NCI-H1417 treated with DMSO at 0.1 percent for 48 hours (cell line): ENCODE measurements at places on chromosomes 7 and 10.
A peak's percentile ranks its signal among the peaks of the same experiment; 100 is the strongest.

DNA sequence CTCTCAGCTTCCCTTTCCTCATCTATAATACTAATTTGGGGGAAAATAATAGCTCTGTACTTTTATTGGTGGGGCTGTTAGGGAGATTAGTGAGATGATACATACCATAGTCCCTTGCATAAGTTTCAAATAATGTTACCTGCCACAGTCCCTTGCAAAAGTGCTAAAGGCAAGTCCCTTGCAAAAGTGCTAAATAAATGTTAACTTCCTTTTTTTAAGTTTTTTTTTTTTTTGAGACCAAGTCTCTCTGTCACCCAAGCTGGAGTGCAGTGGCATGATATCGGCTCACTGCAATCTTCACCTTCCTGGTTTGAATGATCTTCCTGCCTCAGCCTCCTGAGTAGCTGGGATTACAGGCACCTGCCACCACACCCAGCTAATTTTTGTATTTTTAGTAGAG lies 43.4 kb upstream of the SRGN start:
- DNase-seq = no peak

- no peak for DNase-seq
Observed at GRCh38 chr10:7666253-7667023, at the start of gene ITIH5. ITIH5 (minus strand) TSS chr10:7666966; CDS start chr10:7666892, 74 bp downstream.

GRCh38 chr7:38675494-38676106 lies 44.4 kb upstream of the AMPH start:
- DNase-seq = no peak

- DNase-seq = no peak
Observed at GRCh38 chr7:75915416-75916156, 631 bp downstream of the POR start.

DNA sequence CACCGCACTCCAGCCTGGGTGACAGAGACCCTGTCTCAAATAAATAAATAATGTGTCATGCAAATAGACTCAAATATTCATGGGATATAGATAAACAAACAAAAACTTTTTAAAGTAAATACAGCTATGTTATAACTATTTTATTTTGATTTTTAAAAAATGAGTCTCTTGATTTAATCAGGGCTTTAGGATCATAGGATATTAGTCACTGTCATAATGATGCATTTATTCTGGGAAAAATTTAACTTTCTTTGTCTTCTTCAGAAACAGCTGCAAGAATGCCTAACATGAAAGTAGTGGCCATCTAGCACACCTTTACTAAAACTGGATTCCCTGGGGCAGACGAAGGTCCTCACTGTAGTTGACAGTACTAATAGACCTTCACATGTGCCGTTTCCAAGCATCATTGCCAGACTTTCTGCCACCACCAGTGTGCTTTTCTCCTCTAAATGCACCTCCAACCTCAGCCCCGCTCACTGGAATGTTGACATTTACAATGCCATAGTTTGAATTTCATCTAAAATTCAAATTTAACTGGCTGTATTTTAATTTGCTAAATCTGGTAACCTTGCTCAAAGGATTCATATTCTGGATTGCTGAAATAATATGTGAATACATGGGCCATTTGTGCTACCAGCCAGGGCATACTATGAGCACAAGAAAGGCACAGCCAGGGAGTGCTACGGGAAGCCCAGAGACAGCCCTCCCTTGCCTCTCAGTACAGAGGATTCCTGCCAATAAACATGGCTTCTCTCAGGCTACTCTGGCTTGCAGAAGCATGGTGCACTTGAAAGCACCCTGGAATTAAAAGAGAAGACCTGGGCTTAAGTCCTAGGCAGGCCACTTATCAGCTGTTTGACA lies 63.4 kb upstream of the ADO start:
- DNase-seq = no peak

DNA sequence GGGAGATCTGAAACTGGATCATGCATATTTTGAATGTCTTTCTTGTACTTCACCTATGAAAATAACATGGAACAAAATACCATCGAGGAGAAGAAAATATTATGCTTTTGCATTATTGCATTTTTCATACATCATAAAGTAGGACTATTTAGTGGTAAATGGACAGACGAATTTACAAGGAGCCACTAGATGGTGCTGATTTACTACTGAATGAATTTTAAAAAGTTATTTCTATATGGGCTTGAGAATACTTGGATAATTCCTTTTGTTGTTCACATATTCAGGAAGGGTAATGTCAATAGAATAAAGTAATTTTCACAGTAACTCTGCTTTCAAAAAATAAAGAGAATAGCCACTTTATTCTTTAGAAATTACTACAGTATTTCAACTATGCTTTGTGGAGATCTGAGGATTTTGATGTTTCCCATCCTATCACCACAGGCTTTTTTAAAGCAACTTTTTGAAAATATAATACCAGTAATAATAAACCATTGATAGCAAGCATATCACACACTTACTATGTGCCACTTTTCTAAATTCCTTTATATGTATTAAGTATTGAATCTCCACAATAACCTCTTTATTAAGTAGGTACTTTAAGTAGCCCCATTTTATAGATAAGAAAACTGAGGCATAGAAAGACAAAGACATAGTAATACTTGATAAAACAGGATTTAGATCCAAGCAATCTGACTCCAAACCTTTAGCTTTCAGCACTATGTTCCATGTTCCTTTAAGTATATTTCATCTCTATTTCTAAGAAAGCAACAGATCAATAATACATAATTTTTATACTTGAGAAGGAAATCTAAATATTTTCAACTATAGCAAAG lies 38.6 kb downstream of the NEBL start:
- no peak for DNase-seq

GRCh38 chr7:95279417-95279816 lies 44.9 kb downstream of the PON1 start:
- DNase-seq = no peak

DNA sequence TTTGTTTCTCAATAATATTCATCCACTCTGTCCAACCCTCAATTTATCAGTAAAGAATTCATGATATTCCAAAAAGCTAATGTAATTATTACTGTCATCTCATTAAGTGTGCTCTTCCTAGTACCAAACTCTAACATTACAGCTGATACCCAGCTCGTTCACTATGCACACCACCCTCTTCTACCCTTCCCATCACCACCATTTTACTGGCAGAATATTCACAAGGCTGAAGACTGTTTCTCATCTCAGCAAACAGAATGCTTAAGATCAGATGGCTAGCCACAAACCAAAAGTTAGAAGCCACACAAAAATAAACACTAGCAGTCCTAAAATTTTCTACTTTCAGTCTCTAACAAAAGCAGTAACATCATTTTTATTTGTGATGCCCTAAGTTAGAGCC lies 121.5 kb downstream of the SRPK2 start:
- DNase-seq = no peak

GRCh38 chr10:111811517-111811916 lies 372.0 kb downstream of the GPAM start:
- no peak for DNase-seq

DNA sequence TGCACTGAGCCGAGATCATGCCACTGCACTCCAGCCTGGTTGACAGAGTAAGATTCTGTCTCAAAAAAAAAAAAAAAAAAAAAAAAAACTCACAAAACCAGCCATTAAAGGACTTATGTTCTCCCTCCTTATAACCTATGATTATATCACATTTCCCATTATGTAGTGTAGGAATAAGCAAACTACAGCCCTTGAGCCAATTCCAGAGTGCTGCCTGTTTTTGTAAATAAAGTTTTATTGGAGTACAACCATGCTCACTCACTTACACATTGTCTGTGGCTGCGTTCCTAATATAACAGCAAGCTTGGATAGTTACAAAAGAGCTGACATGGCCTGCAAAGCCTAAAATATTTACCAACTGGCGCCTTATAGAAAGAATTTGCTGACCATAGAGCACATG lies 72.7 kb upstream of the ARID5B start:
- no peak for DNase-seq

GRCh38 chr10:46092524-46093081 lies 46.5 kb upstream of the MSMB start:
- no peak for DNase-seq

- DNase-seq = no peak
Observed at GRCh38 chr10:43946445-43946844, 297.8 kb upstream of the ZNF32 start.

- no peak for DNase-seq
Observed at GRCh38 chr7:108053250-108053649, 50.3 kb upstream of the LAMB1 start.

DNA sequence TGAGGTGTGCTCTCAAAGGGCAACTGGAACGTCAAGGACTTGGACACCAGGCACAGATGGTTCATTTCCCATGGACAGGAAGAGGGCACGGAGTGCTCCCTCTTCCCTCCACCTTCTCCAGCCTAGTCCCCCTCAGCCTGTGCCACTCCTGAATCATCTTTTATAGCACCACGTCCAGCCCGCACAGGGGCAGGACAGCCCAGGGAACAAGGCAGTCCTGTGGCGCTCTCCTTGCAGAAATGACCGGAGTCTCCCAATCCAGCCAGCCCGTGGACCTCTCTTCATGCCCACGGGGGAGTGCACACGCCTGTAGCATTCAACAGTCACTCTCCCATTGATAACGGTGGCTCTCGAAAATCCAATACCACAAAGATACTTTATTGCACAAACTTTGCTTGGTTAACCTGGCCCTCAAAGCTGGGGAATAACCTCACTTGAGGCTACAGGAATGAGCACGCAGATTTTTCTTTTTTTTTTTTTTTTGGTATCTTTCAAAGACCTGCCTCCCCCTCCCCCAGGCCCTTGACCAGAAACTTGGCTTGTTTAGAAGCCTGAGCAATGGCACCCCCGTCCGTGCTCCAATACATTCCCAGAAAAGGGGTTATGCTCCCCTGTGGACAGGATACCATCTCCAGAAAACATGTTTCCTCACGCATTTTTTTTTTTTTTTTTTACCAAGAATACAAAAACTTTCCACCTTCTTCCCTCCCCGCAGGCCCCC lies 733 bp downstream of the PRKCQ start:
- DNase-seq = no peak

DNA sequence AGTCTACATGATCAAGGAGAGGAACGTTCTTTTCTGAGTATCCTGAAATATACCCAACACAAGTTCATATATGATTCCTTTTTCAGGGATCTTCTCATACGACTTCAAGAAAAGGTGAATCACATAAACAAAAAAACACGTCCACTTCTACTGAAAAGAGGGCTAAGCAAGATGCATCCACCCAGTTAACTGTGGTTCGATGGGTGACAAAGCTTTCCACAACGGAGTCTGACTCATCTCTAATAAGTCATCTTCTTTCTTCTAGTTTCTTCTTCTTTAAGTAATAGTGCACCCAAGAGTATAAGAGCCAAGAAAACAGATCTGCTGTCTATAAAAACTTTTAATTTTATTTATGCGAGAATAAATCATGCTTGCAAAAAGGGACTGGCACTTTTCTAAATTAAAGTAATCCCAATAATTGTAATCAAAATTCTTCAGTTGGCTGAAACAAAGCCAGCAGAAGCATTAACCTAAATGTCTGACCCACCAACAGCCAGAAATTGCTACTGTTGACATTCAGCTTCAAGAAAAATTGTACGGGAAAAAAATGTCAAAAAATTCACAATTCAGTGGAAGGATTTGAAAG lies 146.9 kb upstream of the ANK3 start:
- no peak for DNase-seq

GRCh38 chr10:133039107-133039802 lies 48.5 kb upstream of the ADGRA1 start:
- no peak for DNase-seq

- no peak for DNase-seq
Observed at GRCh38 chr7:36201122-36201723, 48.2 kb downstream of the EEPD1 start.

DNA sequence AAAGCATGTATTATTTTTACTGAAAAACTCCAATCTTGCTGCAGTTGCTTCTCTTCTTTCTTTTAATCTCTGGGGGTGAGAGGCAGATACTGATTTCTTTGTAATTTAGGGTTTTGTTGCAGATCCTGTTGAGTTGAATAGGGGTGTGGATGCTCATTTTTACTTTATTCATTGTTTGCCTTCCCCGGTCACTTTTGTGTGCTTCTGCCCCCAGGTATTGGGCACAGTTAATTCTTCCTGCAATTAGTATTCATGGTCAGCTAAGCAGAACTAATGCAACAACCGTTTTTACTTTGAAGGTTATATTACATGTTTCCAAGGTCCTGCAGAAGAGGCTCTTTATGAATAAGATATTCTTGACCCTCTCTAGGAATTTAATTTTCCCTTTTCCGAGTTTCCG lies 96.4 kb downstream of the BUB3 start:
- peak; percentile 11 for DNase-seq

GRCh38 chr10:131891196-131891928 lies 9.4 kb upstream of the PPP2R2D start:
- DNase-seq = no peak

GRCh38 chr7:26212921-26213718 lies 11.6 kb downstream of the CBX3 start:
- no peak for DNase-seq

- DNase-seq = no peak
Observed at GRCh38 chr10:52300599-52301277, 13.3 kb upstream of the DKK1 start.

DNA sequence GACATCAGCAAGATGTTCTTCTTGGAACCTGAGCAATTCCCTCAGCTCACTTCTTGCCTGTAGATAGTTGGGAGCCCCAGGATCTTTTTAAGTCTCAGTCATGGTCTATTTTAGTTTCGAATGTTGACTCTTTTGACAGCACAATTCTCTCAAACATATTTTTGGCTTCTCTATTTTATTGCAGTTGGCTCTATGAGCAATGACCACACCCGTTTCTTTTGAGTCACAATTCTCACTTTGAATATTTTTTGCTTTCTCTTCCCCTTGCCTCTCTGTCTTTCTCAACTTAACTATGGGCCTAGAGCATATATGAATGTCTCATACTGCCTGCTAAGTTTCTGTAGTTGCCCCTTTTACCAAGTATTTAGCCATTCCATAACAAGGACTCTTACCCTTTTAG lies 222.8 kb downstream of the PTN start:
- DNase-seq = no peak

- DNase-seq = no peak
Observed at GRCh38 chr10:132802694-132803320, 16.9 kb upstream of the NKX6-2 start.

- DNase-seq = no peak
Observed at GRCh38 chr10:29947701-29948060, 111.7 kb downstream of the JCAD start.

DNA sequence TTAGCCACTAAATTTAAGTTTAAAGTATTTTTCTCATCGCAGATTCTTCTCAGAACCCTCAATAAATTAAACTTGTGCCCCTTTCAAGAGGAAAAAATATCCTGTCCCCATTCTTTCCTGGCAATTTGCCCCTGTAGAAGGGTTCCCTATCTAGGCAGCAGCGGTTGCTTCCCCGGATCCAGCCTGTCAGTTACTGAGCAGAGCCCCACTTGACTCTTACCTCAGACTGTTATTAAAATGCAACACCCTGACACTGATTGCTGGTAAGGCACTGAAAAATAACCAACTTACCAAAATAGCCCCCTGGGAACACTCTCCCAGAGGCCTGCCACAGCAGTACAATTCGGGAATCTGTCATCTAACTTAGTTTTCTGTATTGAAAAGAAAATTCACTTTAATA lies 13.9 kb downstream of the LMTK2 start:
- DNase-seq = no peak

GRCh38 chr7:142950235-142950634 lies 11.0 kb downstream of the LLCFC1 start:
- no peak for DNase-seq

- no peak for DNase-seq
Observed at GRCh38 chr7:151715666-151716315, 161.1 kb downstream of the PRKAG2 start.
